ENCODE measurements at places on chromosomes 2 and 18.
A peak's percentile ranks its signal among the peaks of the same experiment; 100 is the strongest.

- no peak for DNase-seq
Measured at GRCh38 chr2:161159456-161160225, 587 bp upstream of the TANK start.

- peak; percentile 41 for DNase-seq
Measured at GRCh38 chr2:160406591-160407392, 86.8 kb downstream of the RBMS1 start.

DNA sequence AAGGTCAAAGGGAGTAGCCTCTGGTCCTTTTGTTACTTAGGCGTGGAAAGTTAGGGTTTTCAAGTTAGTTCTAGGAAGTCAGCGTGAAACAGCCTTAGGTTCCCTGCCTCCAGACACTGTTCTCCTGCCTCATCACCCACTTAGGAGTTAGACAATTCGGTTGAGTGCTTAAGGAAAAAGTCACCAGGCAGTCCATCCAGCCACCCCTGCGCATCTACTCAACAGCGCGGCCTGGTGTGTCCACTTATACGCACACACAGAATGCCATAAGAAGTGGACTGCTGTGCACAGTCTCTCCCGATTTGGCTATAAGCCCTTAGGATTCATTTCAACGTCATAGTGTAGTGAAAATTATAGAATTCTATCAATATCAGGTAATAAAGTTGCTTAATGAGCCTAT lies 470.8 kb upstream of the TNP1 start:
- DNase-seq: no peak

DNA sequence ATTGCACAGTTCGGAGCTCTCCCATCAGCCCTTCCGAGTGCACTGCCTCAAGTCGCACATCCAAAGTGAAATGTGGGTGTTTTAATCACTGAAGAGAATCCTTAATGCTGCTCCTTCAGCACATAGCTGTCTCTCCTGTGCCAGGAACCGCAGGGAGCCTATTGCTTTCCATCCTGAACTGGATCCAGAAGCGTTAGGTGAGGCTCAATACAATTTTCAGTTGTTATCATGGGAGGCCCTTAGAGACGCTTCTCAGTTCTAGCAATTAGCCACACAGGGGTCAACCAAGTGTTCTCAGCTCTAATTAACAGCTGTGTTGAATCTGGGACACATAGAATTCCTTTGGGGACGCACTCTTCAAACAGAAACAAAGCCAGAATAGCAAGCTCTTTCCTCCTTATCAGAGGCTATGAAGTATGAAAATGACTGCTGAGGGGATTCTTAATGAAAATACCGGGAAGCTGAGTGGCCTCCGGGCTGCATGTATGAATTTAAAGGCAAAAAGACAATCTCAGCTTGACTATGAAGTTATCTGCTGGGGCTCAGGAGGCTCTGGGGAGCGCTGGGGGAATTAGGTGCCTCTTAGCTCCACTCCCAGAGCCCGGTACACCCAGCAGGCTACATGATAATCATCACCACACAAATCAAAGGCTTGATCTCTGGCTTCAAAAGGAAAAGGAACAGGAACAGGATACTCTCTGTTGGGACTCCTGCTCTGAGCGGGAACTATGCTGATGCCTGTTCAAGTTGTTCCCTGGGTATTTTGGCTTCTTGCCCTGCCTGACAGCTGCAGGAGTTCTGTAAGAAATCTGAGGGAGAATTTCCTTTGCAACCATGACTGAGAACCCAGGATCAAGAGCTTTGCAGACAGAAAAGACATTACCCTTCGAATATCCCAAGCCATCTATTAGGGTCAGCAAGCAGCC lies 55.4 kb upstream of the NCOA1 start:
- DNase-seq: no peak

GRCh38 chr2:9592699-9593098 lies 37.1 kb upstream of the ADAM17 start:
- no peak for DNase-seq

- no peak for DNase-seq
Measured at GRCh38 chr2:240742602-240743095, 51.0 kb downstream of the AQP12A start.

DNA sequence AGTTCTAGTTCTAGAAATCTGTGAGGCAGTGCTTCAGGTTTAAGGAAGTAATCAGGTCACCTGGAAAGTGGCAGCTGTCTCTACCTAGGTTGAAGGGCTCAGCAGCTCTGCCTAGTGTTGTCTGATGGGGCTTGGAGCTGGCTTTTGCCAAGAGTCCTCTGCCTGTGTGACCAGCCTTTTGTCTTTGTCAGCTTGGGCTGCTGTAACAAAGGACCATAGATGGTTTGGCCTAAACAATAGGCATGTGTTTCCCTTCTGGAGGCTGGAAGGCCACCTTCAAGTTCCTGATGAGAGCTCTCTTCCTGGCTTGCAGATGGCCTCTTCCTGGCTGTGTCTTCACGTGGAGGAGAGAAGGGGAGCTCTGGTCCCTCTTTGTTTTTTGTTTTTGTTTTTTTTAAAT lies 13.3 kb downstream of the UBE2F start:
- DNase-seq: no peak

GRCh38 chr2:128358941-128359731 lies 40.5 kb upstream of the HS6ST1 start:
- DNase-seq: no peak

GRCh38 chr2:220513573-220514288 lies 886.3 kb downstream of the SLC4A3 start:
- no peak for DNase-seq

DNA sequence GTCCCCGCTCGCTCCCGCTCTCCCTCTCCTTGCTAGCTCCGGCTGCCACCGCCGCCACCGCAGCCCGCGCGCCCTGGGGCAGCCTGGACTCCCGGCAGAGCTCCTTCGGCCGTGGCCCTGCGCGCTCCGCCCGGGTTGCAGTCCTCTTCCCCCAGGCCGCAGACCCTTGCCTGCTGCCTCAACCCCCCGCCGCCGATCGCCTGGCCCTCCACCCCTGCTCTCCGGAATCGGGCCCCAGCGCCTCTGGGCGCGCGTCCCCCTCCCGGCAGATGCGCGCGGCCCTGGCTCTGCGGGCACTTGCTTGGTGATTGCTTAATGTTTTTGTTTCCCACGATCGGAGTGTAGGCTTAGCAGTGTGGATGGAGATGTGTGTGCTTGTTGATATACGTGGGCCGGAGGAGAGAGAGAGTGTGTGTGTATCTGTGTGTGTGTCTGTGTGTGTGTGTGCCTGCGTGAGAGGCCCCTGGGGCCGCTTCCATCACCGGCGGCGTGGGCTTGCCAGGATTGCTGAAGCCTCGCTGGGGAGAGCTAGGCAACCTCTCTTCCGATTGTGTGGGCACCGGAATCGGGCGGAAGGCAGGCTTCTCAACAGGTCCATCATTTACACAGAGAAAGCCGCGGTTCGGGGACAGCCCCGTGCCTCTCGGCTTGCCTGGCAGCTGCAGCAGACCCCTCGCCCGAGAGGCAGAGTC lies 877 bp downstream of the INHBB start:
- no peak for DNase-seq

DNA sequence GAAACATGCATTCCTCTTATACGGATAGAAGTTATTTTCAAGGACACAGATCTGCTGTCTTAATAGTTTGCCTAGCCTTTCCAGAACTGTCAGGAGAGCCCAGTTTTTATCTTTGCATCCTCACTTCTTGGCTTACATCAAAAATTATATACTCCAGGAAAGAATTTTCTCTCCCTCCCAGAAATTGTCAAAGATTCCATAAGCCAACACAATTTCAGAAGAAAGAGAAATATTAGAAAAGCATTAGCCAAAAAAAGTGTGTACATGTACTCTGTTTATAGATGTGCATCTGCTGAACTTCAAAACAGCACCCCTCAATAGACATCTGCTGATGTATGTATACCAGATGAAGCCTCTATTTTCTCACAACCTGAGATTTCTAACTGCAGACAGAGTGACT lies 210.4 kb downstream of the METTL4 start:
- no peak for DNase-seq

GRCh38 chr2:60406192-60406591 lies 147.3 kb downstream of the BCL11A start:
- no peak for DNase-seq

GRCh38 chr2:127622561-127623387 lies 23.2 kb upstream of the GPR17 start:
- no peak for DNase-seq

DNA sequence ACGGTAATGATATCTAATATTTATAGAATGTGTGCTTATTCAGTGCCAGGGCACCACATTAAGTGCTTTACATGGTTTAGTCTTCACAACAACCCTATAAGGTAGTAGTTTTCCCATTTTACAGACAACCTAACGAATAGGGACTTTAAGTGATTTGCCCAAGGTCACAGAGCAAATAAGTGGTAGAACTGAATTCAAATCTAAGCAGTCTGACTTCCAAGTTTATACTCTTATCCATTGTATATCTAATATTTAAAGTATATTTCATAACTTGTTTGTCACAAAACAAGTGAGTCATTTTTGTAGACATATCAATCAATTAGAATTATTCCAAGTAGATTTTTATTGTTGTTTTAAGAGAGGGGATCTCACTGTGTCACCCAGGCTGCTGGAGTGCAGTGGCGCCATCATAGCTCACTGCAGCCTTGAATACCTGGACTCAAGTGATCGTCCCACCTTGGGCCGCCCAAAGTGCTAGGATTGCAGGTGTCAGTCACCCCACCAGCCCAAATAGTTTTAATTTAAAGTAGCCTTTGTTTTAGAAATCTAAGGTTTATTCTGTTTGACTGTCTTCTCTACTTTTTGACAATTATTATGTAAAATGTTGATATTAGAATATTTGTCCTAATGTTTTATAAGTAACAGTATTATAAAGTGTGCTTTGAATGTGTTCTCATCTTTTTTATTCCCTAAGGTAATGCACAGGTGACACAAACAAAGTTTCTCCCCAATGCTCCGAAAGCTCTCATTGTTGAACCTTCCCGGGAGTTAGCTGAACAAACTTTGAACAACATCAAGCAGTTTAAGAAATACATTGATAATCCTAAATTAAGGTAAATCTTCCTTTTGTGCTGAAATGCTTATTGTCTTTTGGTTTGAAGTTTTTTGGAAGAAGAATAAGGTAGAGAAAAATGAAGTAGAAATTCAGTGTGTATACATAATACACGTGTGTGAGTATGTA lies 15.1 kb downstream of the DDX1 start:
- no peak for DNase-seq

DNA sequence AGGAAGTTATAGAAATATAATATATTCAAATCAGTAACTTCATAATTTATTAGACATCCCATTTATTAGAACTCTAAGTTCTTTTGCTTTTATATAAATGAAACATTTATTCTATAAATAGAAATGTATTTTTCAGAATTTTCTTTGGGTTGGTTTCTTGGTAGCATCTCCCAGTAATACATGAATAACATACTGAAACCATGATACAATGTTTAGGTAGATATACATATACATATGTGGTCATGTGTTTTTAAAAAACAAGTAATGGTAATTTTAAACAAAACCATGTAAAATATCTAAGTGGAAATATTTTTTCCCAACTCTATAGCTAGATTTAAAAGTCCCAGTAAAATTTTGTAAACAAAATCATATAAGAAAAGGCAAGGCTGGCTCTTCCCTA lies 36.9 kb downstream of the WIPF1 start:
- DNase-seq: no peak

GRCh38 chr18:4416976-4417375 lies 38.1 kb downstream of the DLGAP1 start:
- no peak for DNase-seq

DNA sequence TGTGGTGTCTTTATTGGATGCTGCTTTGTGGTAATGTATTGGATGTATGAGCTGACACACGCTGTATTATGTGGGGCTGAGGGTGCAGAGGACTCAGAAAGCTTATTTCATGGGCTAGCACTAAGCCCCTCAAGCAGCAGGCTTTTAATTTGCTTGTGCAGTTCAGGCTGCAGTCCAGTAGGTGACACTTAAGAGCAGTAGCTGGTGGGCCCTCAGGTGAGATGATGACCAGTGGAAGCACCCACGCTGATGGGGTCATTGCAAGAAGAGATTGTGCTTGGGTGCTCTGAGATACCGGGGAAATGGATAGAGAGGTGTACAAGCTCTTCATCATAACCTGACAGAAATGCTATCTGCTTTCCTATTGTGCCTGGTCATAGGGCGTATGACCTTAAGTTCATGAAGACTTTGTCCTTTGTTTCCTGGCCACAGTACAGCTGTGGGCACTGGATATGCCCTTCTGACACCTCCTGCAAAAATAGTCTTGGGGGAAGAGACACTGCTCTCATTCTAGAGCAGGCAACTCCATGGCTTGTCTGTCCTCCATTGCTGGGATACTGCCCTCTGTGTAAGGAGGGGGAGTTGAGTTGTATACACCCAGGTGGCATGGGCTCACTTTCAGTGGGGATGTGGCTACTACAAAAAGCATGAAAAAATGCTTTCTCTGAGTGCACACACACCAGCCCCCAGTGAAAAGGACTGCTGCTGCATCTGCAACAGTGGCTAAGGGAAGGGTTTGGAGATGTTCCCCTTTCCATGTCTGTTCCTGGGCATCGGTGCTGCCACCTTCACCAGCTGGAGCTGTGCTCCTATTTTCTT lies 205.7 kb upstream of the ZSWIM2 start:
- no peak for DNase-seq

- no peak for DNase-seq
Measured at GRCh38 chr2:118576109-118576855, 271.2 kb downstream of the EN1 start.

DNA sequence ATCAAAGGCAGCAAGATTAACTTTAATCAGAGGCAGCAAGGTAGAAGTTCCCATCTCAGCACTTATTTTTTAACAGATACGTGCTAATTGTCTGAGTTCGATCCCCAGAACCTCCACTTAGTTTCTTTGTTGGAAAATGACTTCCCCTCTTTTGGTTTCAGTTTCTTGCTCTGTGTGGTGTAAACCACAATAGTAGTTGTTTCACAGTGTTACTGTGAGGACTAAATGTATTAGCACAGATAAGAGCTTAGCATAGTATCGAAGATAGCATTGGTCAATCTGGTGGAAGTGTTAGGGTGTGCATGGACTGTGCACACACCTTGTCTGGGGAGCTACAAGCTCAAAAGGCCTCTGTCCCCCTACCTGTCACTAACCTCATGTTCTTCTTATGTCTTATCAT lies 988.3 kb upstream of the GYPC start:
- DNase-seq: no peak

DNA sequence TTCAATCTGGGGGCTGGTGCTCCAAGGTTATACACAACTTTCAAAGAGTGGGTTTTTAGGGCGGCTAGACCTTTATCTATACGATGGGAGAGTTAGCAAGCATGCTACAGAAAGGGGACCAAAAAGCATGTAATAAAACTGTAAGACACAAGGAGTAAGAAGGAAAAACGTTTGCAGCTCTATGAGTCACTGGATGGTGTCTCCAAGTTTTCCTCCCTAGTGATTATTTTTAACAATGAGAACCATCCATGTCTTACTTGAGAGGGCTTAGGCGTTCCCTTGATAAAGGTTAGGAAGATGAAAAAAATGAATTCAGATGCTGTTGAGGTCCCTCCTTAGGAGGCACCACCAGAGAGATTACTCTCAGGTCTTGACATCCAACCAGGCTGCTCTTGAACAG lies 75.9 kb downstream of the HRH4 start:
- no peak for DNase-seq

GRCh38 chr18:30358555-30358954 lies 684.0 kb downstream of the DSC3 start:
- DNase-seq: no peak

- DNase-seq: no peak
Measured at GRCh38 chr2:208711598-208711997, 305.0 kb downstream of the PTH2R start.

All from stimulated activated CD8-positive, alpha-beta memory T cell treated with anti-CD3 and anti-CD28 coated beads, Interleukin-15, amount 100 ng/mL, for 48 hours (primary cell).